Stimulated activated CD4-positive, alpha-beta T cell treated with anti-CD3 and anti-CD28 coated beads, Interleukin-1b, Interleukin-23, amount 100 ng/mL, for 1 hour (primary cell): ENCODE measurements at places on chromosomes 16 and 17.

- DNase-seq, result no peak
These were observed 109.2 kb downstream of the SDR42E1 start for GRCh38 chr16:81902025-81902424.

DNA sequence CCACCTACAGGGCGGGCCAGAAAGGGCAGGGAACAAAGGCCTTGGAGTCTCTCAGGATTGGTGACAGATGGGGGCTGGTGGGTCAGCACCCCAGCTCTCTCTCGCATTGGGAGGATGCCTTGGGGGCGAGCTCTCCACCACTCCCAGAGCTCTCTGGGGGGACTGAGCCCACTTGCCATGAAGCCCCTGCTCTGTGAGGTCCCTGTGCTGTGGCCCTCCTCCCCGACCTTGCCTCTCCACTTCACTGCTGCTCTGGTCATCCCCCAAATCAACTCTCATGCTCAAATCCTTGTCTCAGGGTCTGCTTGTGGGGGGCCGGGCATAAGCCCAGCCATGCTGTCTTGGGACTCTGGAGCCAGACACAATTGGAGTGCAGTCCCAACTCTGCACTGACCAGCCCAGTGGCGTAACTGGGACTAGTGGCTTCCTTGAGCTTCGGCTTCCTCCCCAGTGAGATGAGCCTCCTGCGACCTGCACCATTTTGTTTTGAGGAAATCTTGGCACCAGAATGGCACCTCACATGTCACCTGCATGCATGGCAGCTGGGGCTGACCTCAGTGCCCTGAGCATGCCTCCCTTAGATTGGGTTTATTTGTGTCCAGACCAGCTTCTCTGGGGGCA, 184.5 kb downstream of the IRF8 start:
- no peak for DNase-seq

DNA sequence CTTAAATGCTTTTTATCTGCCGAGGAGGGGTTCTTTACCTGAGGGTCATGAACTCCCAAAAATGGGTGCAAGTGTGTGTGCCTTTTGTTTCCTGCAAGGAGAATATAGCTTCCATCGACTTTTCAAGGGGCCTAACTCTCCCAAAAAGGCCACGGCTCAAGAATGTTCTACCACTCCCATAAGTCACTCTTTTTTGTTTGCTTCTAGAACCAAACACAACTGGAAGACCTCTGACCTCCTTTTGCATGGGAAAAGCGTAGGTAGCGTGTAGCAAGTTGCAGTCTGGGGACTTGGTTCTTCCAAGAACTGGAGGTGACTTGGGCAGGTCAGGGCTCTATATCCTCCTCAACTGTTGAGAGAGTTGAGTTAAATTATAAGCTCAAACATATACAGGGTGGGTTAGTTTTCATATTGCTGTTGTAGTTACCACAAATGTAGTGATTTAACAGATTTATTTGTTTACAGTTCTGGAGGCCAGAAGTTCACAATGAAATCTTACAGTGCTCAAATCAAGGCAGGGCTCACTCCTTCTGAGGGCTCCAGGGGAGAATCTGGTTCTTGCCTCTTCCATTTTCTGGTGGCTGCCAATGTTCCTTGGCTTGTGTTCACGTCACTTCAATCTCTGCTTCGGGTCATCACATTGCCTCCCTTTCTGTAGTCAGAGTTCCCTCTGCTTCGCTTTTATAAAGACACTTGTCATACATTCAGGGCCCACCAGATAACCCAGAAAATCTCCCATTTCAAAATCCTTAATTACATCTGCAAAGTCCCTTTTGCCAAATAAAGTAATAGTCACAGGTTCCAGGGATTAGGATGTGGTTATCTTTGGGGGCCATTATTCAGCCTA, 1.4 kb downstream of the TMEM97 start:
- DNase-seq, result no peak

- DNase-seq, result no peak
These were observed 121.7 kb upstream of the NLRP1 start for GRCh38 chr17:5705876-5706576.

- DNase-seq, result no peak
These were observed 308.2 kb upstream of the IRX3 start for GRCh38 chr16:54594601-54595391.

DNA sequence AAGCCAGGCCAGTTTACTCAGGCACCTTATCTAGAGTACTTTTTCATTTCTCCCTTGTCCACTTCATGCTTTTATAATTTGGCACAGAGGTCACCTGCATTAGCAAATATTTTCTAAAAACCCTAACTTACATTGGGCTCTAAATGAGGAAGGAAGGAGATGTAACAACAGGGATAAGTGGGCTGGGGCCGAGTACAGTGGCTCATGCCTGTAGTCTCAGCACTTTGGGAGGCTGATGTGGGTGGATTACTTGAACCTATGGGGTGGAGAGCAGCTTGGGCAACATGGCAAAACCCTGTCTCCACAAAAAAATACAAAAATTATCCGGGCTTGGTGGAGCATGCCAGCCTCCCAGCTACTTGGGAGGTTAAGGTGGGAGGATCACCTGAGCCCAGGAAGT, 55.9 kb downstream of the TMEM100 start:
- no peak for DNase-seq

GRCh38 chr16:78796221-78796866, 696.9 kb downstream of the WWOX start:
- DNase-seq, result no peak

DNA sequence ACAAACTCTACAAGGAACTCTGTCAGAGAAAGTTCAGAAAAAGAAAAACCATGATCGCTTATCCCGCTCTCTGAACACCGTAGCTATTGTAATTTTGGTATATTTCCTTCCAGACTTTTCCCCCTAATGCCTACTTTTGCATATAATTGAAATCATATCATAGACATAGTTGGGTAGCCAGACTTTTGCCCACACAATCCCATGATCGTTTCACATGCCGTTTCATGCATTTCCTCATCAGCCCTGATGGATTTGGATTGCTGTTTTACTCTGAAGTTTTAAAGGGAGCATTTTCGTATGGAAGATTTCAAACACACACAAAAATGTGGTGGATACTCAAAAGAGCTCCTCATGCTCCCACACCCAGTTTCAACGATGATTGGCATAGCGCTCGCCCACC, 31.3 kb downstream of the COX4I1 start:
- DNase-seq, result no peak

- DNase-seq, result no peak
These were observed 263.2 kb downstream of the WWOX start for GRCh38 chr16:78362524-78363135.

GRCh38 chr16:84314373-84314772, 19.7 kb downstream of the WFDC1 start:
- no peak for DNase-seq

- no peak for DNase-seq
These were observed 621 bp downstream of the ARHGEF15 start for GRCh38 chr17:8310601-8311123.

GRCh38 chr16:30761427-30761927, 385 bp downstream of the CFAP119 start:
- no peak for DNase-seq

DNA sequence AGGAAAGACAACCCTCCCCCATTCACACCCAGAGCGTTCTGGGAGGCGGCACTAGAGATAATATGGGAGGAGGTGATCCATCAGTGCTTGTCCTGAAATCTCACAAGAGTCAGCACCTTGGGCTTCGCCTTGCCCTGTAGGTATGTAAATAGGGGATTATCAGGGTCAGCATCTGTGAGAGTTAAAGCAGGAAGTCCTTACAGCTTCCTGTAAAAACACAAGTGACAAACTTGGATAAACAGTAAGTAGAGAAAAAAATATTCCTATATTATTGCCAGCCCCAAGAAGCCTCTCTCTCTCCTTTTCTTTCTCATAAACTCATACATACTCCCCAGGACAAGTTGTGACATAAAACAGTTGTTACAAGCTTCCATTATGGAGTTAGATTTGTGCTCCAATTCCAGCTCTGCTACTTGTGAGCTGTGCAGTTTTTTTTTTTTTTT, 187.7 kb downstream of the MAF start:
- no peak for DNase-seq

DNA sequence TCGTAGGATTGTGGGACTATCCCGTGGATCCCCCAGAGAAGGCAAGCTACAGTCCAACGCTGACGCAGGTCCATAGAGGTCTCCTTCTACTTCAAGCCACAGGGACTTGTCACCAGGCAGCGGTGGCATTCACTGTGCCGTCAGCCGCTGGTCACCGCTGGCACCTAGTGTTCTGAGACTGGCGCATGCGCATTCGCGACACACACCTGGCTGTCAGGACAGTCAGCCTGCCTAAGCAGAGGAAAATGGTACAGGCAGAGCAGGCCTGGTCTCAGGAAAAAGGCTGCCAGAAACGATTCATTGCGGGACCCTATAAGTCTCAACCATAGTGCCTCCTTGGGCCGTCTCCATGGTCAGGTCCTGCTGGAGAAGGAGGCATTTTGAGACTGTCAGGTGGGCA, 138.0 kb upstream of the WSB1 start:
- DNase-seq, result no peak

GRCh38 chr17:11840831-11841230, 156.4 kb downstream of the ZNF18 start:
- DNase-seq, result no peak

DNA sequence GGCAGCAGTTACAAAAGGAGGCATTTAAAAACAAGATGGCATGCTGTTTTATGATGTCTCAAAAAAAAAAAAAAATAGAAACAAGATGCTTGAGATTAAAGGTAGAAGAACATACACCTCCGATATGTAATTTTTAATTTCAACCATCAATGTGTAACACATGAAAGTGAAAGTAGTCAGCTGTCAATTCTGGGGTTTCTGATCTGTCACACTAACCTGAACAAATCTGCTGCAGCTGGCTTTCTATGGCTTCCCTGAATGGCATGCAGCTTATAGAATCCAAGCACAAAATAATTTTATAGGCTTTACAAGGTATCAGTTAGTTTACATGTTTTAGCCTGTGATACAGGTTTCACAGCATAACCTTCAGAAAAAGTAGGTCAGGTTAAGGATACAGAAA, 13.5 kb downstream of the GLYR1 start:
- DNase-seq, result no peak

DNA sequence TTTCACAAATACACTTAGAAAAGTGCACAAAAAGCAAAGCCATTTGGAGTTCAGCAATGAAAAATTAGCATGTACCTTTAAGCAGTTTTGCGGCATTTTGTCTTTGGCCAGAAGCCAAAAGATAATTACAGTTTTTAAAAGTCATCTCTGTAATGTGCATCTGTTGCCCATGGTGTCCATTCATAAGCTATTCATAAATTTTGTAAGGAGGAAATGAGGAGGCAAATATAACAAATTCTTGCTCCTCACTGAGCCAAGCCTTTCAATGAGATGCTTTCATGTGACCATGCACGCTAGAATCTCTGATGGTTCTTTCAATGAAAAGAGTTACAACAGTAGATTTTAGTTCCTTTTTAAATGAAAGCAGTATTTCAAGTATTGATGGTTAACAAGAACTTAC, 247.1 kb upstream of the MON1B start:
- no peak for DNase-seq

- no peak for DNase-seq
These were observed 173.0 kb downstream of the CCDC182 start for GRCh38 chr17:57572062-57572461.

- no peak for DNase-seq
These were observed 14.2 kb upstream of the ZFHX3 start for GRCh38 chr16:73062001-73062616.

GRCh38 chr16:59950431-59950830, 1216.3 kb upstream of the GOT2 start:
- DNase-seq, result no peak

- DNase-seq, result no peak
These were observed 7.4 kb upstream of the EEF2K start for GRCh38 chr16:22198547-22199293.

DNA sequence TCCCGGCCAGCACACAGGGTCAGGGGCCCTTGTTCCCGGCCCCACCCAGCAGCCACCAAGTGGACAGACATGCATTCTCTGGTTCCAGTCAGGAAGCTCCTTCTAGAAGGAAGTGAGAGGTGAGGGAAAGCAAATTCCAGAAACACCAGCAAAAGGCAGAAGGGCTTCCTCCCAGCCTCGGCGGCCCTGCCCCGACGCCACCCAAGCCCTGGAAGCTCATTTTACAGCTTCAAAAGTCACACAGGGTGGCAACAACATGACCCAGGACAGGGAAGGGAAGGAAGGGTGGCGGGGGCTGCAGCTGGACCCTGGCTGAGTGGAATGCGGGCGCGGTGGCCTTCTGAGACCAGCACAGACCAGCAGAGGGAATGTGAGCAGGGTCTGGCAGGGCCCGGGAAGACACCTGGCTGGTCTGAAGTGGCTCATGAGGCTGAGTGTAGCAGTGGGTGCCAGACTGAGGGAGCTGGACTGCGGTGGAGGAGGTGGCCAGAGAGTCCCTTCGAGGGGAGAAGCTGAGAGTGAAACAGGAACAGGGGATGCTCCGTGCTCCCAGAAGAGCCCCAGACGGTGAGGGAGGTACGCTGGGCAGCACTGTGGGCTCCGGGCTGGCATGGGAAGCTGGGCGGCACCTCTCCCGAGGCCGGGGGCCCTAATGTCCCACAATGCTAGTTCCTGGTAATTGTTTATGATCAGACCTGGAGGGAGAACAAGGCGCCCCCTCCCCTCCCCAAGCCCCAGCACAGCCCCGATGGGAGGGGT, 1.9 kb upstream of the UNC13D start:
- DNase-seq, result no peak

DNA sequence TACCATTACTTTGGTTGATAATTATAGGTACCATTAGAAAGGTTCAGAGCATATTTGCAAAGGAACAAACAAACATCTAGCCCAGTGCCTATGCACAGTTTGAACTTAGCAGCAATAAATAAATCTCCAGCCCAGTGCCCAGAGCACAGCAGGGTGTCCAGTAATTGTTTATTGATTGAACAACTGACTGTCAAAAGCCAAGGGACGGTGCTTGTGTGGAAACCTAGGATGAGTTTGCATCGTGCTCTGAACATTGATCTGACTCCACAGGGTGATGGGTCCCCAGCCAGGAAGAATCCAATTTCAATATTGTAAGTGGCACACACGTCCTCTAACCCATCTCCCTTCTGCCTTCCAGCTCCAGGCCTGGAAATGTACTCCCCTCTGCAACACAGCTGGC, 625.5 kb upstream of the C16orf82 start:
- no peak for DNase-seq

- no peak for DNase-seq
These were observed 188.4 kb upstream of the MAF start for GRCh38 chr16:79788949-79789348.

GRCh38 chr16:31354394-31355291, at the start of gene ITGAX:
Gene ITGAX, plus strand, starts transcription at chr16:31355176. Its CDS starts 79 bp downstream, at chr16:31355255.
- peak; percentile 21 for DNase-seq

GRCh38 chr17:56157845-56158244, 4.6 kb downstream of the ANKFN1 start:
- no peak for DNase-seq

GRCh38 chr16:23597003-23597756, 1.1 kb upstream of the NDUFAB1 start:
- DNase-seq, result no peak

GRCh38 chr17:82388223-82388921, 16.8 kb downstream of the UTS2R start:
- DNase-seq, result no peak

GRCh38 chr17:68957944-68958343, 2.8 kb upstream of the ABCA8 start:
- no peak for DNase-seq
